ENCODE measurements at places on chromosomes 5 and 9.

- DNase-seq, result no peak
These were observed 1.9 kb upstream of the GPR107 start for GRCh38 chr9:130051855-130052254.

GRCh38 chr5:52808316-52808901 is 20.7 kb downstream of the ITGA1 start:
- DNase-seq, result no peak

GRCh38 chr5:136016945-136017530 is 11.8 kb upstream of the TGFBI start:
- DNase-seq, result no peak

GRCh38 chr9:88363661-88364060 is 24.6 kb upstream of the SPIN1 start:
- no peak for DNase-seq

- DNase-seq, result no peak
These were observed 22.7 kb upstream of the MROH2B start for GRCh38 chr5:41093803-41094202.

DNA sequence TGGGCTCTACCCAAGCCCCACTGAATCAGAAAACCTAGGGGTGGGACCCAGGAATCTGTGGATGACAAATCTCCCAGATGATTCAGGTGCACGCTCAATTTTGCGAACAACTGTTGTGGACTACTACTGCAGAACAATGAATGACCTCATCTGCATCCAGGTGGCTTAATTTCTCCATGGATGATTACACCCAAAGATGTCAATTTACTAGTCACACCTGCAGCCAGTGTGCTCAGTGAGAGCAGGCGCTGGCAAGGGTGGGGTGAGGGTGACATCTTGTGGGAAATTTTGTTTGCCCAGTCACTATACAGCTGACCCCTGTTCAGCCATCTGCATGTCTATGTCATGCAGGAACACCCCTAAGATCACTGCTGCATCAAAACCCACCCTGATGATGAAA is 118.2 kb downstream of the ENTREP1 start:
- DNase-seq, result no peak

DNA sequence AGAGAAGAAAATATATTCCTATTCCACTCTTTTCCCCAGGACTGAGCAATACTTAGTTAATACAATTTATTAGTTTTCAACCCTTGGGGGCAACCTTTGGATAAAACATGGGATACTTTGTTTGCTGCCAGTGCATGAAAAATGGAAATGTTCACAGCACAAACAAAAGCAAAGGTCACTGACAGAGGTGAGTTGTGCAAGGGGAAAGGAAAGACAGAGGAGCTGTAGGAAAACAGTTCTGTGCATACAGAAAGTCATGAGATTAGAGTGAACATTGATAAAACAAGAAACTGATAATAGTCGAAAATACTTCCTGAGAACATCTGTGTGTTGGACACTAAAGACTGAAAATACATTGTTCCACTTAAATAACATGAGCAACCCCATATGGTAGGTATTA is 779.8 kb downstream of the TLE4 start:
- no peak for DNase-seq

DNA sequence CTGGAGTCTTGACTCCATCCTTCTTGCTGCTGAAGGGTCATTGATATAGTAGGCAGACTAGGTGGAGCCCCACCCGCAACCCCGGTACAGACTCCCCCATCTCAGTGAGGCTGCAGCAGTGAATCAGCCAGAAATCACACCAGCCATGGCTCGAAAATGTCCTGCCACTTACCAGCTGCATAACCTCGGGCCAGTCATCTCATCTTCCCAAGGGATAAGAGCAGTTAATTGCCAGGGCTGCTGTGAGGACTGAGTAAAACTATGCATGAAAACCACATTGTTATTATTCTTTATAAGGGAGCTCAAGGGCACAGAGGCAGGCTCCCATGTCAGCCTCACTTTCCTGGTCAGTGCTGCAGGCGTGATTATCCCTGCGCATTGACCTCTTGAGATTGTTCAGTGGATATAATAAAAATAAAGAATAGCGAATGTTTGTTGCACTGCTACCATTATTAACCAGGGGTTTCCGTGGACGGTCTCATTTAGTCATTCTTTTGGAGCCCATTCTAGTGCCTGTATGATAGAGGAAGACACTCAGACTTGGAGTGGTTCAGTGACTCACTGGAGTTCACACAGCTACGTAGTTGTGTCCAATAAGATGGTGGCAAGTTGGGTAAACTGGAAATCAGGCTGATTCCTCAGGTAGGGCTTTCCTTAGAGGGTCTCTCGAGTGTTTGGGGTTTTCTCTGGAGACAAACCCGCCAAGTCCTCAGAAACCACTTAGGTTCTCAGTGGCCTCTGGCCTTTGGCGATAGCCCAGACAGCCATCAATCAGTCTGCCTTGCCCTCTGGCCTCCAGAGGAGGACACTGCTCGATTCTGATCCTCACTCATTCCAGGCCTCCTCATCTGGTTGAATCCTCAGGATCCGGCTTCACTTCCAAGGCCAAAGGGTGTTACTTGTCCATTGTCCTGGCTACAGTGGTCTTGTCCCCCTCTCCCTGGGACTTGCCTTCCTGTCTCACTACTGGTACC is 39.9 kb downstream of the COL15A1 start:
- peak; percentile 74 for DNase-seq
